CD8-positive, alpha-beta memory T cell (primary cell): ENCODE measurements at places on chromosomes 7 and 10.

DNA sequence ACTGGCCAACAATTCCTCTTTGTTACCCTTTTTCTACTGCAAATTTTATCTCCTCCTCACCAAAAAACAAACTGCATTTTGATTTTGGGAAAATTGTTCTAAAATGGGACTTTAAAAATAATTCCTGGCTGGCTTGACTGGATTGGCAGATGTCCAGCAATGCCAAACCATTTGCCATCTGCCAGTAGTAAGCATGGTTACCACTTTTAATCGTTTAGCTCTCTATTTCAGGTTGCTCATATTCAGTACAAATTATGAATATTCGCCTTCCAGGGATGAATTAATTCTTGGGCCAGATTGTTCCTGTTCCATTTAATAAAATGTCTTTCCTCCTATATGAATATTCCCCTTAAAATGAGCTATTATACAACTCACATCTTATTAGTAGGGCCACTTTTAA is 35.7 kb downstream of the SMNDC1 start:
- no peak for DNase-seq

DNA sequence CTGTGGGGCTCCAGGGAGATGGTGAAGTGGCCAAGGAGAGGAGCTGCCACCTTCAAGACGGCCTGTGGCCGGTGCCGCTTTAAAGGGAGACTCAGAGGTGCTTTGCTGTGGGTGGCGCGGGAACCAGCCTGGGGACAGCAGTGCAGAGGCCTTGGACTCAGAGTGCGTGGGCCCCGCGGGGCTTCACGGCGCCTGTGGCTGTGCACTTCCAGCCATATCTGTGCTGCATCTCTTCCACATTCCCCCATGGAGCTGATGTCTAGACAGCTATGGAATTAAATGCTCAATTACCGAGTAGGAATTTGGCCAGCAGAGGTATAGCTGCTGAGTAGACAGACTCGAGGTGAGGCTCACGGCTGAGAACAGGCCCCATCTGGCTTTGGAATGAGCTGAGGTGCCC is 41.7 kb downstream of the HTRA1 start:
- DNase-seq: no peak

- DNase-seq: no peak
These were observed 84.5 kb downstream of the SRPK2 start for GRCh38 chr7:105304040-105304895.

GRCh38 chr7:108001764-108002725 is 916 bp downstream of the LAMB1 start:
- DNase-seq: no peak

DNA sequence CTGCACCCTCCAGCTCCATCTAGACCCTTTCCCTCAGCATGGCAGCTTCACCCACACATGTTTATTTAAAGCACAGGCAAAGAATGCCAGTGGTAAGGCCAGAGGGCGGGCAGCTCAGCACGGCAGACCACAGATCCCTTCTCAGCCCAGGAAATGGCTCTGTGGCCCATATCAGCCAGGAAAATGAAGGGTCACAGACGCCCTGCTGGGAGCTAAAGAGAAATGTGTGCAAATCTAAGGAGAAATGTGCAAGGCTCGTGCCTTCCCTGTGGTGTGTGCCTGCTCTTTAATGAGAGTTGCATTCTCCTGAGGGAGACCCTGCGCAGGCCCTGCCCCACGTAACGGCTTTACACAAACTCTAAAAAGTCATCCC is 23.0 kb downstream of the PTPRN2 start:
- DNase-seq: no peak

DNA sequence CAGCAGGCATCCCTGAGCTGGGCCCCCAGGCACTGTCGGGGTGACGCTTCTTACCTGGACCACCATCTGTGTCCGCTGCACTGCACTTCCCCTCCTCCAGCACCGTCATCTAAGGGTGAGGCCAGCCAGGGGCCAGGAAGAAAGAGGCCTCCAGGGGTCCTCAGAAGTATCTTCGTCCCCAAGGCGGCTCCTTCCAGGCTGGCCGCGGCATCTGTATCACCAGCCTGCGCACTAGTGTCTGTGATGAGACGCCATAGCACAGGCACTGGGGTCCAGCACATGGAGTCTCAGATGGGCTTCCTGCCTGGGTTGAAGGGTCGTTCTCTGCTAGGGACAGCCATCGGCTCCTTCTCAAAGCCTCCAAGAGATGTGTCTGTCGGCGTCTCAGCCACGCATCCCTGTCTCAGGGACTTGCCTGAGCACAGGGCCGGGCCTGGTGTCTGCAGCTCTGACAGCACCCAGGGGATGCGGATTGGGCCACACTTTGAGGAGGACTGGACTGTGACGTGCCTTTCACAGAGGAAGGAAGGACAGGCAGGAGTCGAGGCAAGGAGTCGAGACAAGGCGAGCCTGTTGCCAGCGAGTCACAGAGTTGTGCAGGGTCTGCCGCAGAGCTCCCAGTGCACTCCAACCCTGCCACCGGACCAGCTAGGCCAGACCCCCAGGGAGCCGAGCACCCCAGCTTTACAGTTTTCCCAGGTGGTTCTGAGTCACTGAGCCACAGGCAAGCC is 101.5 kb upstream of the DIP2C start:
- no peak for DNase-seq

GRCh38 chr7:43533801-43534479 is 49.0 kb upstream of the STK17A start:
- DNase-seq: no peak

DNA sequence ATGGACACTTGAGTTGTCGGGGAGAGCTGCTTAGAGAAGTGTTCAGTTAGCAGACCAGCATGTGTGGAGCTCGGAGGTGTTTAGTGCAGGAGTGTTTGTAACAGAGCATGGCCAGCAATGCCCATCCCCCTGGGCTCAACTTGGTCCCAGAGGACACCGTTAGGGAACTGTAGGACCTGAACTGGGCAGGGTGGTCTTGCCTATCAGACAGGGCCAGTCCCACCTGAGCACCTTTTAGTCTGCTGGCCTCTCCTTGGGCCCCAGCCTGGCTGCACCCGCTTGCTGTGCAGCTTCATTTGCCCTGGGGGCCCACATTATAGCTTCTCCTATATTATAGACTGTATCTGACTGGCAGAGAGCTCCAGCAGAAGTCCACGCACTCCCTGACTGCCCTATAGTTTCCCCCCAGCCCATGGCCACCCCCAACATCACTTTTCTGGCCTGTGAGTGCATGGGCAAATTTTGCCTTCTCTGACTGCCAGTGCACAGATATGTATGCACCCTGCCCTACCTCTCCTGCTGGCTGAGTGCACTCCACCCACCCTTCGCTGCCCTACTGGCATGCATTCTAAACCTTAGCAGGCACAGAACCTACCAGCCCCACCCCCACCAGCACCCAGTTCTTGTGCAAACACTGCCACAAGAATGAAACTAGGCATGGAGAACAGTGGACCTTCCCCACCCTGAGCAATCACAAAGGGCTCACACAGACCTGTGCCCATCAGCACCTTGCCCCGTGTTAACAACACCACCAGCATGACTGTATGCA is 1030.6 kb upstream of the GHITM start:
- no peak for DNase-seq

GRCh38 chr7:92436612-92437445 is 10.5 kb upstream of the GATAD1 start:
- no peak for DNase-seq

GRCh38 chr7:137395420-137395819 is 51.9 kb upstream of the PTN start:
- no peak for DNase-seq
